ENCODE measurements at places on chromosomes 2 and 18.

GRCh38 chr2:210203147-210203546 is 22.1 kb downstream of the ACADL start:
- no peak for DNase-seq

DNA sequence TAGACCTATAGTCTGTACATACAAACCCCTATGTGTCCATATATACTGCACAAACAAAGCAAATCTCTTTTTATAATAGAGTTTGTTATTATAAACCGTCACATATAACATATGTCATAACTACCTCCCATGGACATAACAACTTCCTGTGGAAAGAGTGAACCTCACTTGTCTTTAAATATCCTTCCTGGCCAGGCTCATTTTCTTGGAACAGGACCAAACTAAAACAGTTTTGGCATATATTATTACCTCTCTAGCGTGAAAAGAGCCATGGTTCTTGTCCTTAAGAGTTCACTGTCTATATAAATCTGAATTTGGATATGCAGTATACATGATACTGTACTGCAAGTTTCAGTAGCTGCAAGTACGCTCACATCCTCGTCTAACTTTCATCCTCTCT is 28.3 kb upstream of the DNAJC27 start:
- DNase-seq = no peak

GRCh38 chr2:6309415-6310255 is 556.1 kb downstream of the CMPK2 start:
- no peak for DNase-seq

GRCh38 chr2:17878281-17879136 is at the start of gene KCNS3:
Gene KCNS3 (plus strand): TSS chr2:17878667. CDS start chr2:17931009, 52,342 bp downstream.
- peak; percentile 40 for DNase-seq

- no peak for DNase-seq
Measured at GRCh38 chr2:27645197-27645596, 16.3 kb downstream of the GPN1 start.

GRCh38 chr2:225056330-225057073 is 14.2 kb upstream of the DOCK10 start:
- DNase-seq = no peak

GRCh38 chr2:154620471-154620870 is 78.0 kb upstream of the KCNJ3 start:
- no peak for DNase-seq

- DNase-seq = no peak
Measured at GRCh38 chr2:171862501-171862900, 31.5 kb downstream of the SLC25A12 start.

GRCh38 chr2:20393986-20394385 is 43.3 kb upstream of the PUM2 start:
- no peak for DNase-seq

DNA sequence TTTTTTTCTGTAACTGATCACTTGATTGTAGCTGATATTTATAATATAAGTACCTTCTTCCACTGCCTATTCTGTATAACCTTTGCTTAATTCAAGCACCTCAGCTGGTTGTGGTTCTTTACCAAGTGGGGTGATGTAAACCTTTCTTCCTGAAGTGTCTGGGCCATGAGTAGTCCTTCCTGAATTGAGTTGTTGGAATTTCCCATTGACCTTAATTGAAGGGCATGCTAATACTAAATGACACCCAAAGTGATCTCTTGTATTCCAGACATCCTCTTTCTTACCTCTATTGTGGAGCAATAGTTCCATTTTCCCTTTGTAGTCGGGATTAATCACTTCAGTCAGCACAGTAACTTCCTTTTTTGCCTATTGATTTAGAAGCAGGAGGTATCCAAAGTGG is 1496.8 kb upstream of the CELF4 start:
- DNase-seq = no peak

DNA sequence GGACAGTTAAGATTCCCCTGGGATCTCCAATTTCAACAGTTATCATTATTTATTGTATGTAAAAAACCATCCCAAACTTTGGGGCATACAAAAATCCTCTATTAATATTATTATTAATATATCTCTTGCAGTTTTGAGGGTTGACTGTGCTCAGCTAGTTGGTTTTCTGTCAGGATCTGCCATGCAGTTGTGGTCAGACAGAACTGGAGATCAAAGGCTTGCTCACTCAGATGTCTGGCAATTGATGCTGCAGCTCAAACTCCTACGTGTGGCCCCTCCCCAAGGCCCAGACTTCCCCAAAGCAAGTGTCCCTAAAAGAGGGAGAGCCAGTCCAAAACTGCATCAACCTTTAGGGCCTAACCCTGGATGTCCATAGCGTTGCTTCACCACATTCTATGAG is 204.7 kb downstream of the TTC32 start:
- no peak for DNase-seq

DNA sequence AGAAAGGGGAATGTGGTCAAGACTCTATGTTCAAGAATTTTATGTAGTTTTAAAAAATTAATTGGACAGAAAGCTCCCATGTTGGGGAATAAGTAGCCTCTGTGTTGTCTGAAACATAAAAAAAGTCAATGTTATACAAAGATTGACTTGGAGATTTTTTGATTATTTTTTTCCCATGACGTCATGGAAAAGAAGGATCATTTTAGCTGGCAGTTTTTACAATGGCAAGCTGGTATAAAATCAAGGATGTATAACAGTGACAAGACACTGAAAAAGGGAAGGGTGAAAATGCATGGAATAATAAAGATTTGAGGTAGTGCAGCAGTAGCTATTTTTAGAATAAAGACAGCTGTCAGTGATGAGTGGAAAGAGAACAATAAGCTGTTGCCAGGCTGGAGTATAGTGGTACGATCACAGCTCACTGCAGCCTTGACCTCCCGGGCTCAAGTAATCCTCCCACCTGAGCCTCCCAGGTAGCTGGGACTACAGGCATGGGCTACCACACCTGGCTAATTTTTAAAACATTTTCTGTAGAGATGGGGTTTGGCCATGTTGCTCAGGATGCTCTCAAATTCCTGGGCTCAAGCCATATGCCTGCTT is 9.2 kb downstream of the SLC39A10 start:
- no peak for DNase-seq

DNA sequence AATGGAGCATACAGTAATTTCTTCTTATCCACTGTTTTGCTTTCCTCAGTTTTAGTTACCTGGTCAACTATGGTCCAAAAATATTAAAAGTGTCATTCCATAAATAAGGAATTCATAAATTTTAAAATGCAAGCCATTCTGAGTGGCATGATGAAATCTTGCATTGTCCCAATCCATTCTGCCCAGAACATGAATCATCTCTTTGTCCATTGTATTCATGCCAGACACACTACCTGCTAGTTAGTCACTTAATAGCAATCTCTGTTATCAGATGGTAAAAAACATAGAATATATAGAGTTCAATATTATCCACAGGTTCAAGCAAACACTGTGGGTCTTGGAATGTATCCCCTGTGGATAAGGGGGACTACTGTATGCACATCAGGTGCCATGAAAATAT is 872.2 kb upstream of the NXPH2 start:
- DNase-seq = no peak

GRCh38 chr2:50732796-50733195 is 299.1 kb downstream of the NRXN1 start:
- DNase-seq = no peak
